ENCODE measurements at places on chromosomes 1 and 21.

- no peak for DNase-seq
These were observed 21.8 kb downstream of the PCSK9 start for GRCh38 chr1:55061000-55061705.

- no peak for DNase-seq
These were observed 134.2 kb downstream of the SETD4 start for GRCh38 chr21:35926003-35926740.

DNA sequence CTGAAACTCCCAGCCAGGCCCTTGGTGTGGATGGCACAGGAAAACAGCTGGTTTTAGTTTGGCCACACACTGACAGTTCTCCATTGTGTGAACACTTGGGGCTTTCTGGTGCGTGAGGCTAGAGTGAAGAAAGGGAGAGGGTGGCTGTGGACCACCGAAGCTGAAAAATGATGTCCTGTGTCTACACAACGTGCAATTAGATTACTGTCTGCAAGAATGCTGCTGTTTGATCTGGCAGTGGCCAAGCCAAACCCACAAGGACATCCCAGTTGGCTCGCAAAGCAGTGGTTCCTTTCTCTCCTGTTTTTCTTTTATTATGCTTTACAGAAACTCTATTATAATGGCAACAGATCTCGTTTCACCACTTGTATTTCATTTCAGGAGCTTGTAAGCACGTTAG is 58.9 kb downstream of the ERG start:
- no peak for DNase-seq

GRCh38 chr21:31489014-31489413 is 145.0 kb upstream of the TIAM1 start:
- DNase-seq, result no peak

GRCh38 chr1:20618550-20618949 is 14.7 kb upstream of the PINK1 start:
- DNase-seq, result no peak

DNA sequence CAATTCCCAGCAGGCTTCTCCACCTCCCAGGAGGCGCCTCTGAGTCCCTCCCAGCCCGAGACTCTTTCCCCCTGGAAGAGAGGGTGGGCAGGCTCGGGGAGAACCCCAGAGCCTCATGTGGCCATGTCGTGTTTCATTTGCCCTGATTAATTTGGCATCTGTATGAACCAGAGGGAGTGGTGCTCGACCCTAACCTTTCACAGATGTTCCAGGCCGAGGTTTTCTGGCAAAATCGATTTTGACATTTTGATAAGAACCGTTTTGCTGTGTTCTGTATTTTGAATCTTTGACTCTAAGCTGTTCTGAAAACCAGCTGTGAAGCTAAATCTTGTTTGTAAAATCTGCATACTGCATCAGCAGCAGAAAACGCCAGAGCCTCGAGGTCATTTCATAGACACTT is 367.4 kb downstream of the CAMTA1 start:
- no peak for DNase-seq
